ENCODE measurements at places on chromosomes 3 and 15.
A peak's percentile ranks its signal among the peaks of the same experiment; 100 is the strongest.

GRCh38 chr3:12679468-12679867, 15.6 kb upstream of the RAF1 start:
- DNase-seq = peak; percentile 79

GRCh38 chr3:151372063-151372820, 12.3 kb downstream of the P2RY12 start:
- no peak for DNase-seq

DNA sequence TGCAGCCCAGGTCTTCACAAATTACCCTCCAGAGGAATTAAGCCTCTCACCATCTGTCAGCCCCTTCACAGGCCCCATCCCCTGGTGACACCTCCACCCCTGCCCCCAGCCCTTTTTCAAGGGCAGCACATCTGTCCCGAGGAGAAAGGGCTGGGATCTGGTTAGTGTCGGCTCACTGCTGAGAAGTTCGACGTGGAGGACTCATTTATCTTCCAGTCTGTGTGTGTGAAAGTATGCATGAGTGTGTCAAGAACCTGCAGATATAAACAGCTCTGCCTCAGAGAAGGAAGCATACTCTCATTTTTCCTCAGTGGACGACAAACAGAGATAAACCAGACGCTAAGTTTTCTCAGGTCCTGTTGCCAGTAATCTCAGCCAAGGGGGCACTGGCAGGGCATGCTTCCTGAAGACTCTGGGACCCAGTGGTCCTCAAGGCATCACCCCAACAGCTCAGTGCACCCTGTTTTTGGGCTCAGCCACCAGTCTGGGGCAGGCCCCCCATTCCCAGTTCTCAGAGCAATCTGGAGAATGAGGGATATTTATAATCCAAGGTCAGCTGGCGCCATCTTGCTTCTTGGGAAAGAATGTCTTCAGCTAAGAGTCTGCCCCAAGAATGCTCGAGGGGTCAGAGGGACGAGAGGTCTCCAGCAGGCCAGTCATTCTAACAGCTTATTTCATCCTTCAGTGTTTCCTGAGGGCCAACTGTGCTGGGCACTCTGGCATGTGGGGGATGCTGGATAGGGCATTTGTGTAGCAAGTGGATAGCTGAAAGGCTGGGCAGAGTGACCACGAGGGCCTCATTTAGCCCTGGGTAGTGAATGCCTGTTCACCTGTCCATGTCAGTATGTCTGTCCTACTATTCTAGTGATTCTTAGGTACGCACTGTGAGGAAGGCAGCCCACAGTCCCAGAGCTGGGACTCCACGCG, 73.6 kb downstream of the ADCY5 start:
- no peak for DNase-seq

- DNase-seq = no peak
Measured at GRCh38 chr3:108100906-108101660, 10.3 kb upstream of the CD47 start.

- DNase-seq = peak; percentile 65
Measured at GRCh38 chr15:57680021-57680420, 26.5 kb upstream of the POLR2M start.

DNA sequence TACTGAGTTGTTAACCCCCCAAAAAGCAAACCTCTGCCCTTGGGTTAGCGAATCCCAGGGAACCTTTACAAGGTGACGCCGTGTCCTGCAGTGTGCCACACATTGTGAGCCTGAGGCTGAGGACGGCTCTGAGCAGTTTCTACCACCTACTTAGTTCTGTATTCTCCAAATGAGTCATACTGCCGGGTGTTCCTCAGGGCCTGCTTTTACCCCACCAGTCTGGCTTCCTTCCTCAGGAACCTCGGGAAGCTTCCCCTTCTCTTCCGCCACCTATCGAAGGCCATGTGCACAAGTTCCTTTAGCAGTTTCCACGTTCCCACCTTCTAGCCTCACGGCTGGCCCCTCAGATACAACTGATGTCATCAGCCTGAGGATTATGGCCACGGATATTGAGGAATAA, 384.0 kb upstream of the TPM1 start:
- DNase-seq = peak; percentile 12

All from brain microvascular endothelial cell (primary cell).